Fibroblast of lung (primary cell): ENCODE measurements at places on chromosomes 1 and 21.
A peak's percentile ranks its signal among the peaks of the same experiment; 100 is the strongest.

DNA sequence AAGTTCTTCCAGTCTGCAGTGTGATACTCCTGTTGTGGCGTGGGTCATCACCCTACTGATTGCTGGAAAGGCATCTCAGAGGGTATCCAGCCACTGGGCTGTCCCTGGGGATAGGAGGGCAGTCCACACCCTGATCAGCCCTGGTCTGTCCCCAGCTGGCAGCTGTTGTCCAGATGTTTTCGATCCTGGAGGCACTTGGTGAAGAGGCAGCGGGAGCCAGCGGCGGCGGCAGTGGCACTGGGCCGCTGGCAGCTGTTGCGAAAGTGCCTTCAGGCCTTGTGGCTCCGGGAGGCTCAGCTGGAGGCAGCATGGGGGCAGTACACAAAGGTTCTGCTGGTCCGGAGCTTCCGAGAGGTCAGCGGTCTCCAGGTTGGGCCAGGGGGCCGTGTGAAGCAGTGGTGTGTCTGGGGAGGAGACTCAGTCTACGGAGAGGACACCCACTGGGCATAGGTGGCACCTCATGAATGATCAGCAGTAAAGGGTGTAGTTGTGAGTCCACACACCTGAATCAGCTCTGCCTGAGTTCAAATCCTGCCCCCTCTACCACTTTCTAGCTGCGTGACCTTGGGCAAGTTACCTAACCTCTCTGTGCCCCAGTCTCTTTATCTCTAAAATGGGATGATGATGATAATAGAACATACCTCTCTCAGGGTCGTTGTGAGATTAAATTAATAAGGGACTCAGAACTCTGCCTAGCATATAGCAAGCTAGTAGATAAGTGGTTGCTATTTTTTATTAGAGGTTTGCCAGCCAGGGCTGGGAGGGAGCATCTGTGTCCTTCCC lies 6.1 kb downstream of the C1orf167 start:
- DNase-seq = no peak

DNA sequence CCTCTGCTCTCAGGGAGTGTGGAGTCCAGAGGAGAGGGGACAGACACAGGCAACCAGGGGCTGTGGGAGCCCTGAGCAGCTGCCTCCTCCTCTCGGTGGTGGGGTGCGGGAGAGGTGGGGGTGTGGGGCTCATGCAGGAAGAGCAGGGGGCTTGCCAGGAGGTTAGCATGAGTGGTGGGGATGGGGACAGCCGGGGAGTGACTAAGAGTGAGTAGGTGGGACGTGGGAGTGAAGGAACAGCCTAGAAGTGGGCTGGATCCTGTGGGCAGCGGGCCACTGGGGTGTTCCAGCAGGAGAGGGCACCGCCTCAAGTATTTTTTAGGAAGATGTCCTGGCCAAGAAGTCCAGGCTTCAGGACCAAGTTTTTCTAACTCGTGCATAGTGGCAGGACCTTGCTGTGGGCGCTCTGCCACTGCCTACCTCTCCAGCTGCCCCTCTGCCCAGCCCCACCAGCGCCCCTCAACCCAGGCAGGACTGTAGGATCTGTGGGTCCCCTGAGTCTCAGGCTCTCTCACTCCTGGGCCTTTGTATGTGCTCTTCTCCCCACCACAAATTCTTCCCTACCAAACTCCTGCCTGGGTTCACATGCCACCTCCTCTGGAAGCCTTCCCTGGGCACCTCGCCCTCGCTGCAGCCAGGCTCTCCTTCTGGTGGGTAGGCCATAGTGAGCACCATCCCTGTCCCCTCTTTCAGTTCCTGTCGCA lies 18.8 kb upstream of the LHX4 start:
- no peak for DNase-seq

DNA sequence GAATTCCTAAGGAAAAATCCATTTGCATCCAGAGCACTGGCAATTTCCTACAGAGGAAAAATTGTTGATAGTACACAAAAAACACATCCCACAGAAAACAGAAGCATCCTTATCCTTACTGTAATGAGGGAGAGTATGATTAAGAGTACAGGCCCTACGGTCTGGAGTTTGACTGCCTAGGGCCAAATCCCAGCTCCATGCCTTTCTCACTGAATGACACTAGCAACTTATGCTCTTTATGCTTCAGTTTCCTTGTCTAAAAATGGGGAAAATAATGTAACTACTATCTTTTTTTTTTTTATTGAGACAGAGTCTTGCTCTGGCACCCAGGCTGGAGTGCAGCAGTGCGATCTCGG lies 27.8 kb upstream of the CEP350 start:
- DNase-seq = no peak

GRCh38 chr1:217668351-217668940 lies 37.3 kb downstream of the SPATA17 start:
- no peak for DNase-seq

DNA sequence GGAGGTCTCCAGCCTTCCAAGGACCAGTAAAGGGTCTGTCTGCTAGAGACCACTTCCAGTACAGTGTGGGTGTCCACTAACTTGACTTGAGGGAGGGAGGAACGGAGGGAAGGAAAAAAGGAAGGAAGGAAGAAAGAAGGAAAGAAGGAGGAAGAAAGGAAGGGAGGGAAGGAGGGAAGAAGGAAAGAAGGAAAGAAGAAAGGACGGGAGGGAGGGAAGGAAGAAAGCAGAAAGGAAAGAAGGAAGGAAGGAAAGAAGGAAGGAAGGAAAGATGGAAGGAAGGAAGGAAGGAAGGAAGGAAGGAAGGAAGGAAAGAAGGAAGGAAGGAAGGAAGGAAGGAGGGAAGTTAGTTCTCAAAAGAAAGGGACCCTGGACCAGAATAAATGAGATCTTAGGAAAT lies 26.8 kb upstream of the HSD3B1 start:
- no peak for DNase-seq

DNA sequence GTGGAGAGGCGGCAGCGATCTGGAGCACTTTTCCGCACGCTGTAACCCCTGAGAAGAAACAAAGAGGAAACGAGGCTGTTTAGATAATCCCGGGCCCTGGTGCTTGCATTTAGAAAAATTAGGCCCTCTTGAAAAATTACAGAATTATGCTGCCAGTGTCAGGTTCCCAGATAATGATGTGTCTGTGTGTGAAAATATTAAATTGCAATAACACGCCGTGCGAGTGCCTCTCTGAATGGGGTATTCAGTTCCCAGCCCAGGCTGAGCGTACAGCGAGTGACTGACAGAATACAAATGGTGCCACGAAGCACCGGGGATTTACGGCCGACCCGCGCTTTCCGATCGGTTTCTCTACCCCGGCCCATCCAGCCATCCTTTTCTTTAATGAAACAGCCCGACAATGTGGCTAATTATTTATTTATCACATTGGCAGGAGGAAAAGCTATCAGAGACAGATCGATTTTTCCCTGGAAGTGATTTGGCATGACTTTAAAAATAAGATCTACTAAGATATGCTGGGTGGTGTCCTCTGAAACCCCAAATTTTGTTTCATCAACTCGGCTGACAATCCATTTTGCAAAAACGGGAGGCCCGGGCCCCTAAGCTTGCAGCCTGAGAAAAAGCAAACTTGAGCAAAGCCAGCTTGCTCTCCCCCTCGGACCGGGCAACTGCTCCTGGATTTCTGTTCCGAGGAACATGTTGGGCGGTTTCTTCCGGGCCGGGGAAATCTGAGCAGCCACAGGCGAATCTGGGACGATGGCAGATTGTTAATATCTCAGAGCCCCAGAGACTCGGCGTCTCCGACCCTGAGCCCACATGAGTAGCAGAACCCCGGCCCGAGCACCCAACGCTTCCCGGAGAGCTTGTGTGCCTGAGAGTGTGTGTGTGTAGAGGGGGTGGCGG lies 11.3 kb downstream of the PRDM16 start:
- no peak for DNase-seq

DNA sequence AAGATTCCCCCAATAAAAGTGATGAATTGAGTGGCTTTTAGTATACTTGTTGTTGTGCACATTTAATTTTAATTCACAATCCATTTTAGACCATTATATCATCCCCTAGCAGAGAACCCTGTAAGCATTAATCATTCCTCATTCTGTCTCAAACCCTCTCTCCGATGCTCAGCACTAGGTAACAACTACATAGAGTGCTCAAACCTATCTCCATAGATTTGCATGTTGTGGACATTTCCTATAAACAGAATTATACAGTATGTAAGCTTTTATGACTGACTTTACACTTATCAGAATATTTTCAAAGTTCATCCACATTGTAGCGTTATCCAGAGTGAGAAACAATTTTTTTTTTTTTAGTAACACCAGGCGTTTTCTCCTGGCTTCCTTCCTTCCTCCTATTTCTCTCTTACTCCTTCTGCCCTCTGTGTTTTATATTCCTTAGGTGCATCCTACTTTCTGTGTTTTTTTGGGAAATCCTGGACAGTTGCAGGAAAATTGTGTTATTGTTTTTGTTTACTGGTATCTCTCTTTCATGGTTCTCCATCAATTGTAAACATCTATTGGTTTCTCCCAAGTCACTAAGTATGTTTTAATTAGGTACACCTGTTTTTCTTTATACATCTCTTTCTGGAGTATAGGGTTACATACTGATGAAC lies 1528.0 kb upstream of the TPTE start:
- no peak for DNase-seq

GRCh38 chr1:97243973-97244560 lies 522.5 kb downstream of the PTBP2 start:
- peak; percentile 25 for DNase-seq

- no peak for DNase-seq
Measured at GRCh38 chr1:217136895-217137205, 413.6 kb upstream of the ESRRG start.

GRCh38 chr1:199746666-199747384 lies 280.7 kb upstream of the NR5A2 start:
- DNase-seq = no peak

DNA sequence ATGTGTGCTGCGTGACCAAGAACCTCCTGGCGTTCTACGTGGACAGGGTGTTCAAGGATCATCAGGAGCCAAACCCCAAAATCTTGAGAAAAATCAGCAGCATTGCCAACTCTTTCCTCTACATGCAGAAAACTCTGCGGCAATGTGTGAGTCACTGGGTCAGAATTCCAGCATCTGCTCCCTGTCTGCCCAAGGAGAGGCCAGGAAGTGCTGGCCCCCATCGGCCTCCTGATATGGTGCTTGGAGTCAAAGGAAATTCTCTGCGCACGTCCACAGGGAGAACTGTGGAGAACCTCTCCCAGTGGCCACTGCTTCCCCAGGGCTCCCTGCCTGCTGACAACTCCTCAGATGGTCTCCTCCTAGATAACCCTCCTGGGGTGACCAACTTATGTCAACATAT lies 25.6 kb upstream of the IL20 start:
- DNase-seq = peak; percentile 55

GRCh38 chr1:155691992-155692528 lies 3.2 kb downstream of the DAP3 start:
- no peak for DNase-seq

DNA sequence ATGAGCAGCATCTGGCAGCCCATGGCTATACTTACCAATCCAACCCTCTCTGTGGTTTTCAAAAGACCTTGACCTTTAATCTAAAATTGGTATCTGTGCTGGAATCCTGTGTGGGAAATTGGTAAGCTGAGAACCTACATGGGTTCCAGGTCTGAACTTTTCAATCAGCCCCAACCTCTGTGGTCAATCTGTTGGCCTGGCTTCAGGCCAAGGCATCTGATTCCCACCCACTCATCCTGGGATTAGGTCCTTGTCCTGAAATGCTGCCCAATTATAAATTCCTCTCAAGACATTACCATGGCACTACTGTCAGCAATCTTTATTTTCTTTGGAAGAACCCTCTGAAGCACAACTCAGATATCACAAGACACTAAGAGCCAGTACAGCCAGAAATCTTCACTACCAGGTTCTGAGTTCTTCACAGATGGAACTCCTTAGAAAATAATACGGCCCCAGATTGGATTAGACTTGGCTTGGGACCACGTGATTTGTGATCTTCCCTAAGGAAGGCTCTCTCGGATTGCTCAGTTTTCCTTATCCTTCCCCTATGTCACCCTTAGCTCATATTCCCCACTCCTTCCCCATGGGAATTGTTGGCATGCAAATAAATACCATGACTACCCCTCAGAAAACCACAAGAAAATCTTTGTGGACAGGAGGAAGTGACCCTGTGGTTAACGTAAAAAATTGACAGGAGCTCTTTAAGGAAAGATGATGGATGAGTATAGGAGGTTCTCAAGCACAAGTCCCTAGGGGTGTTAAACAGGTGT lies 207.9 kb upstream of the ST6GALNAC5 start:
- peak; percentile 4 for DNase-seq

DNA sequence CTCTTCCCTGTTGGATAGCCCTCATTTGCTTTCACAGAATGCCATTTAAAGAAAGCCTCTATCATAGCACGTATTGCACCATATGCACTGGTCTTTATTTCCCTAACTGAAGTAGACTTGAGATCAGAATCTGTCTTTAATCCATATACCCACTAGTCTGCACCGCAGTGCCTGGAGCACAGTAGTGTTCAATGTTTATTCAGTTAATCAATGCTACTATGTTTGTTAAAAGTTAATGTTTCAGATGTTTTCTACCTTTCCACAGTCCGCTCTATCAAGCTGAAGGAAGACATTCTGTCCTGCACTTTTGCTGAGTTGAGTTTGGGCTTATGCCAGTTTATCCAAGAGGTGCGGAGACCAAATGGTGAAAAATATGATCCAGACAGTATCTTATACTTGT lies 139.2 kb downstream of the ZMYM4 start:
- no peak for DNase-seq

GRCh38 chr1:30418939-30419720 lies 304.3 kb downstream of the MATN1 start:
- DNase-seq = no peak

GRCh38 chr1:145716641-145717345 lies 2.5 kb upstream of the CD160 start:
- no peak for DNase-seq

GRCh38 chr1:199859491-199859933 lies 168.0 kb upstream of the NR5A2 start:
- peak; percentile 63 for DNase-seq
